Prostate gland (tissue), 2 donors: ENCODE measurements at places on chromosomes 1 and 21. TPM values are rescaled to one million over a fixed set of nuclear protein-coding genes. Genes with fewer than 3 reads are reported as not detected.

Gene SMAP2
- total RNA-seq, result 39.6 TPM

Gene OR2L13
- not detected for total RNA-seq

Gene SAMD11
- 61.6 TPM for total RNA-seq

Gene IGSF3
- total RNA-seq, result 23.2 TPM

Gene MPZ
- total RNA-seq, result 2.2 TPM

GRCh38 chr1:229221106-229222019 is 49.5 kb upstream of the RAB4A start:
- no peaks in the 10 kb centered on the region for H3K36me3 ChIP-seq
- peak overlapping the region; percentile 80 for H3K27ac ChIP-seq
- no peak overlapping the region for H3K4me3 ChIP-seq
- no peaks in the 10 kb centered on the region for H3K27me3 ChIP-seq
- peaks cover 11% of the 10 kb centered on the region for H3K4me1 ChIP-seq

- no peak for DNase-seq
Observed at GRCh38 chr1:178060789-178061556, 32.9 kb upstream of the RASAL2 start.

- no peaks in the 10 kb centered on the region for H3K36me3 ChIP-seq
- H3K4me3 ChIP-seq, result no peak overlapping the region
- no peaks in the 10 kb centered on the region for H3K4me1 ChIP-seq
Observed at GRCh38 chr21:36450511-36450910, 29.4 kb downstream of the CLDN14 start.

GRCh38 chr1:64527165-64527564 is 57.2 kb downstream of the CACHD1 start:
- H3K4me1 ChIP-seq, result no peaks in the 10 kb centered on the region
- no peak overlapping the region for H3K4me3 ChIP-seq
- no peaks in the 10 kb centered on the region for H3K36me3 ChIP-seq
- DNase-seq, result no peak

- no peaks in the 10 kb centered on the region for H3K36me3 ChIP-seq
- no peak overlapping the region for H3K4me3 ChIP-seq
- peak; percentile 74 for DNase-seq
- peaks cover 14% of the 10 kb centered on the region for H3K4me1 ChIP-seq
- no peaks in the 10 kb centered on the region for H3K27me3 ChIP-seq
- peak overlapping the region; percentile 86 for H3K27ac ChIP-seq
Observed at GRCh38 chr1:109632671-109633346, 13.2 kb downstream of the AMPD2 start.
